ENCODE measurements at places on chromosomes 7 and 10. TPM values are rescaled to one million over a fixed set of nuclear protein-coding genes. Genes with fewer than 3 reads are reported as not detected.

Gene MALRD1
- 0.56 TPM for total RNA-seq

Gene EBF3
- 0.25 TPM for total RNA-seq

DNA sequence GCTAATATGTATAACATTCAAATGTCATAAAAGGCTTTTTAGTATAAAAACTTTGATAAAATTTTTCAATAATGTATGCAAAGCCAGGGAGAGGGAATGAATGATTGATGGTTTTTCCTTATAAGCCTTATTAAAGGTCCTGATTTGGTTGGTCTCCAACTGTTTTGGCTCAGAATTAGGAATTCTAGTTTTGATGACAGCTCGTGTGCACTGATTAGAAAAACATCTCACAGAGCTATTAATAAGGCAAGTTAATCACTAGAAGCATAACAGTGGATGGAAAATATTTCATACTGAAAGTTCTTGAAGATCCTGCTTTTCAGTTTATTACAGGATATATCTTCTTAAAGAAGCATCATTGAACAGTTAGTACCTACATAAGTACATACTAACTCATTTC, 114.9 kb upstream of the NOBOX start:
- no peak overlapping the region for H3K4me3 ChIP-seq
- no peak for DNase-seq
- H3K27ac ChIP-seq, result no peak overlapping the region
- H3K4me1 ChIP-seq, result no peaks in the 10 kb centered on the region

DNA sequence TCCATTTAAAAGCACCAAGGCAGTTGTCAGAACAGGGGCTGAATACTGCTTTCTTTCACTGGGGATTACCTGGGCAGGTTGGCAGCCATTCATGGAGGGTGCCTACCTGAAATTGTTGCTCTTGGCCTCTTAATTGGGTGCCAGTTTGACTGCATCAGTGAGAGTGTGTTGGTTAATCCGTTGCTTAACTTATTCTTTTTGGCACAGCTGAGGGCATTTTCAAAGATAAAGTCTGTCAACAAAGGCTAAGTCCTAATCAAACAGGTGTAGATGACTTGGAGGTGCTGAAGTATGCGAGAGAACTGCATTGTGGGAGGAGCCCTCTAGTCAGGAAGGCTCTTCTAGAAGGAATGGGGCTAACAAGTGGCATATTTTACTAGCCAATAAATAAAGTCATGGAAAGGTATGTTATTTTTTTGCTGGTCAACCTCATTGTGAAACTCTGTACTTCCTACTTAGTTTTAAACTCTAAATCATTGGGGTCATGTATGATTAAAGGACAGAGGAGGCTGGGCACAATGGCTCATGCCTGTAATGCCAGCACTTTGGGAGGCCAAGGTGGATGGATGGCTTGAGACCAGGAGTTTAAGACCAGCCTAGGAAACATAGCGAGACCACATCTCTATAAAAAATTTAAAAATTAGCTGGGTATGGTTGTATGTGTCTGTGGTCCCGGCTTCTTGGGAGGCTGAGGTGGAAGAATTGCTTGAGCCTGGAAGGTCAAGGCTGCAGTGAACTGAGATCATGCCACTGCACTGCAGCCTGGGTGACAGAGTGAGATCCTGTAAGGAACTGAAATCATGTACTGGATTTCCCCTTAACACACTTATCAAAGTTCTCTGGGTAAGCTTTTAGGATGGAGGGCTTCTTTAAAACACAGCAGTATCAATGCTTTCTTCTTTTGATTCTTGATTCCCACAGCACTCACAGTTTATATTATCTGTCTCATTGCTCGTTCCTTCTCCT, 134.1 kb downstream of the LRMDA start:
- H3K4me3 ChIP-seq, result no peak overlapping the region
- no peaks in the 10 kb centered on the region for H3K36me3 ChIP-seq
- no peaks in the 10 kb centered on the region for H3K27me3 ChIP-seq

DNA sequence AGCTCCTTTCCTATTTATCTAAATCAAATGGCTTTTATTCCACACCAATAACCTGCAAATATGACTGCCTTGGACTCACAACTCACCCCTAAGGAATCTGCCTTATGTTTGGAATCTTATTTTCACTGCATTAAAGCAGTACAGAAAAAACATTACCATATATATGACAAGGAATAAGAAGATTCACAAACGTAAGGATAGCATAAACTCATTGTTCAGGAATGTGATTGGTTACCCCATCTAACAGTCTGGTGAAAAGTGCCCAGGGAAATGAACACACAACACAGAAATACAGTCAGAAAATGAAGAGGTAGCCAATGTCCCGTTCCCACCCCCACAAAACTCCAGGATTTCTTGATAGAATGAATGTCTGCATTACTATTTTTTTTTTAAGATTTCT, 2.0 kb downstream of the PPP3CB start:
- no peaks in the 10 kb centered on the region for H3K36me3 ChIP-seq
- H3K4me1 ChIP-seq, result peaks cover 6% of the 10 kb centered on the region
- H3K27ac ChIP-seq, result no peak overlapping the region
- no peak overlapping the region for H3K4me3 ChIP-seq
- no peak for DNase-seq
- H3K27me3 ChIP-seq, result no peaks in the 10 kb centered on the region
